Spleen (tissue), 13 donors: ENCODE measurements at places on chromosomes 1 and 21. TPM values are rescaled to one million over a fixed set of nuclear protein-coding genes. Genes with fewer than 3 reads are reported as not detected.

DNA sequence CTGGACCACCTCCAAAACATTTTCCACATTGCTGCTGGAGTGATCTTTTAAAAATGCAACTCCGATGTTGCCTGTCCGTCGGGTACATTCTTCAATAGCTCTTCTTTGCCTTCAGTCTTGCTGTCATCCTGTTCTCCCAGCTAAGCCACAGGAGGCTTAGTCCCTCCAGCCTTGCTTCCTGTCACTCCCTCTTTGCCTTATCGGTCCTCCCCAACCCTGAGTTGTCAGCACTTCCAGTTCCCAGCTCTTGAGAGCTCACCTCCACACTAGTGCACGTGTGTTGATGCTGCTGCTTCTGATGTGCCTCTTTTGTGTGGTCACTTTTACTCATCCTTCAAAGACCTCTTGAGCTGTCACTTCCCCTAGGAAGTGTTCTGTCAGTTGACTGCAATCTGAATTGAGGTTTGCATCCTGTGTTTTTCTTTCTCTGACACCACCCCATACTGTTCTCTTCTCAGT, 15.3 kb downstream of the UCK2 start:
- DNase-seq, result no peak

The CD5L gene
- 42.6 TPM for polyA plus RNA-seq

DNA sequence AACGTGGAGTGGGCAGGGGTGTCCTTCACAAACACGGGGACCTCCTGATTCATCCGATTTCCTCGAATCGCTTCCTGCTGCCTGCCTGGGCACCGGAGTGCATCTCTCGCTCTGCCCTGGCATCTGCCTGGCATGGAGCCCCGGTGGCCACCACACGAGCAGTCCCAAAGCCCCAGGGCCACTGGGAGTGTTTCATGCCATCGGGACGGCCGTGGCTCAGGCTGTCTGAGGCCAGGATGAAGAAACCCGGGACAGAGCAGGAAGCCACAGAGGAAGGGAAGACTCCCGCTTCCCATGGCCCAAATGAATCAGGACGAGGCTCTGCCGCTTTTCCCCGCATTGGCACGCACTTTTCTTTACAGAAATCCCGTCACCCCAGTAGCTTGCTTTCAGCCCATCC, 32.4 kb downstream of the MEGF6 start:
- DNase-seq, result no peak

- DNase-seq, result no peak
Observed at GRCh38 chr1:166951050-166951449, 24.3 kb downstream of the ILDR2 start.

The LCK gene
- polyA plus RNA-seq, result 42.8 TPM

DNA sequence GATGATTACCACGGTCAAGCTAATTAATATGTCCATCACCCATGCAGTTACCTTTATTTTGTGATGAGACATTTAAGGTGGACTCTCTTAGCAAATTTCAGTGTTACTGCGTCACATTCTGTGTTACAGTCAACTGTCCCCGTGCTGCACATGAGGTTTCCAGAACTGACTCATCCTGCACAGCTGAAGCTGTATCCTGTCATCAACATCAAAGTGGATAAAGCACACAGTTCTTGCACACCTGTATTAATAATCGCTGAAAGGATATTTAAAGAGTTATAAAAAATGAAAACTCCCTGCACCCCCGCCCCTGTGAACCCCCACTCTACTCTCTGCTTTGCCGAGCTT, 3.4 kb upstream of the KRTAP10-5 start:
- DNase-seq, result no peak

DNA sequence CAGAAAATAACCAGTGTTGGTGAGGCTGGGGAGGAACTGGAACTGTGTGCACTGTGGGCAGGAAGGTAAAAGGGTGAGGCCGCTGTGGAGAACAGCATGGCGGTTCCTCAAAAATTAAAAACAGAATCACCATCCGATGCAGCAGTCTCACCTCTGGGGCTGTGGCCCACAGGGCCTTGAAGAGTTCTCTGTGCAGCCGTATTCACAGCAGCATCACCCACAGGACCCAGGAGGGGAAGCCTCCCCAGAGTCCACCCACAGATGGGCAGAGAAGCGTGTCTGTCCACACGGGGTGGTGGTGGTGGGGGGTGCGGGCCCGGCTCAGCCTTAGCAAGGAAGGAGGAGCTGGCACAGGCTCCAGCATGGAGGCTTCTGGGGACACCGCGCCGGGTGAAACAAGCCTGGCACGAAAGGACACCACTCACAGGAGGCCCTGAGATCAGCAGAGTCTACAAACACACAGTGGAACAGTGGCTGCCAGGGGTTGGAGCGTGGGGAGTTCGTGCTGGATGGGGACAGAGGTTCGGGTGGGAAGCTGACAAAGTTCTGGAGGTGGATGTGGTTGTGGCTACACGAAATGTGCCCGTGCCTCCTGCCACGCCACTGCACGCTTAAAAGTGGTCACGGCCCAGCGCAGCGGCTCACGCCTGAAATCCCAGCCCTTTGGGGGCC, 11.5 kb downstream of the MORN1 start:
- DNase-seq, result peak; percentile 73
